ENCODE measurements at places on chromosomes 7 and 10.

DNA sequence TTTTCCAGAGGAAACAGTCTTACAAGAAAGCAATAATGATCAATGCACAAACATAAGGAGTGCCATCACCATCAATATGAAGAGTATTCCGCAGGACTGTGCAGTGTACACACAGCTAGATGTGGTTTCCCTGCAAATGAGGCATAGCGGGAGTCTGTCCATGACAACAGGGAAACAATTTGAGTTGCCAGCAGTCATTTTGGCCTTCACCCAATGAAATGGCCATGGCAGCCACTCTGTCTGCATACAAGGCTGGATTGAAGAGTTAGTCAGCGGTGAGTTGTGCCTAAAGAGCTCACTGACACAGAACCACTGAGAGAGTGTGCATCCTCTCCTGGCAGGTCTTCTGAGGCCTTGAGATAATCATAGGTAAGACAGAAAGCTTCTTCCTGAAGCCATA, 303.3 kb downstream of the IPMK start:
- no peak for DNase-seq

DNA sequence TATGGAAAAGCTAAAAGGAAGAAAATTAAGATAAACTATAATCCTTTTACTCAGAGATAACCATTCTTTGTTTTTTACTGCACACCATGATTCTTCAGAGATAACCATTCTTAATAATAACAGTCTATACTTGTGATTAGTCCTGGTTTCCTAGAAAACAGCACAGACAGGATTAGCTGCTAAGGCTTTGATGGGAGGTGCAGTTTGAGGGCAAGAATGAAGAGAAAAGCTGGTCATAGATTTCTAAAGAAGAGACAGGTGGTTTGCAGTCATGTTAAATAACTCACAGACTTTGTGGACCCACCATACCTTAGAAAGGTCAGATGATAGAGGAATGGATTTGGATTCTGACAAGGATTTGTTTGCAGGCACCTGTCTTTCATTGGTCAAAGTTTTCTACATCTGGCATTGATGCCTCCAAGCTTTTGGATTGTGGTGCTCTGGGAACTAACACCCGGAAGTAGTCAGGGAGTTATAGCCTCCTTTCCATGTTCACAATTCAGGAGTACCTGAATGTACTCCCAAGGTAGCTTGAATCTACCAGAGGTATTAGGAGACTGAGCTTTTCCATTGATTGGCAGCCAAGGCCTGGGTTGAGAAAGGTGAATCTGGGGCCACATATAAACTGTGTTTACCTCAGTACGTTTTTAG, 3.7 kb downstream of the SMC3 start:
- DNase-seq: no peak

GRCh38 chr10:96614515-96614914, 27.7 kb upstream of the TM9SF3 start:
- DNase-seq: no peak

DNA sequence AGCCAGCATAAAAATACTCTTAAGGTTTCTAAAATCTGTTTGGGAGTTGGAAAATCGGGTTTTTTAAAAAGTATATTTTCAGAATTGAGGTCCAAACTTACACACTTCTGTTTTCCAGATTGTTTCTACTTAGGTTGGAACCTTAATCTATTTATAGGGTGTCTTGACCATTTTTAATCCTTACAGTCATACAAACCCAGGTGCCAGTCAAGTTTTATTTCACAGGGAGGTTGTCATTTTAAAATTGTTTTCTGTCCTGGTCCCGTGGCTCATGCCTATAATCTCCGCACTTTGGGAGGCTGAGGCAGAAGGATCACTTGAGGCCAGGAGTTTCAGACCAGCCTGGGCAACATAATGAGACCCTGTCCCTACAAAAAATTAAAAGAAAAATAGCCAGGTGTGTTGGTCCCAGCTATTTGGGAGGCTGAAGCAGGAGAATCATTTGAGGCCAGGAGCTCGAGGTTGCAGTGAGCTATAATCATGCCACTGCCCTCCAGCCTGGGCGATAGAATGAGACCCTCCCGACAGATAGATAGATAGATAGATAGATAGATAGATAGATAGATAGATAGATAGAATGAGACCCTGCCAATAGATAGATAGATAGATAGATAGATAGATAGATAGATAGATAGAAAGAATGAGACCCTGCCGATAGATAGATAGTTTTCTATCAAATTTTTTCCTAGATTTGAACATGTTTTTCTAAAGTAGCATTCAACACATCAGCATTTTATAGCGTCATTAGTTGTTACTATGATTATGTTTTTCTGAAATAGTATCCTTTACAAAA, 47.3 kb upstream of the NCF1 start:
- no peak for DNase-seq

DNA sequence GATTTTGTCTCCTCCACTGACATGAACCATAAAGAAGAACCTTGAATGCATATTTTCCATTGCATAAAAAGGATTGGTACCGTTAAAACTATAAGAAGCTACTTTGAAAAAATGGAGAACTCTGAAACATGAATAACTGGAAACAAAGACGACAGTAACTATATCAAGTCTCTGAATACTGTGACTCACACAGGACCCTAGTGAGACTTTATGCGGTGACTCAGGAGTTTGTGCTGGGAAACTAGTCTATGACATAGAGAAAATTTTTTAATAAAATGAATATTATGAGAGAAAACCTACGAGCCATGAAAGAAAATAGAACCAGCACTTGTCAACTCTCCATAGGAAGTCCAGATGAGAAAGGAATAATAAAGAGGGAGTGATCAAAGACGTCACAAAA, 339.9 kb upstream of the ADARB2 start:
- DNase-seq: no peak

GRCh38 chr10:101478956-101479355, 109.1 kb downstream of the POLL start:
- DNase-seq: no peak

DNA sequence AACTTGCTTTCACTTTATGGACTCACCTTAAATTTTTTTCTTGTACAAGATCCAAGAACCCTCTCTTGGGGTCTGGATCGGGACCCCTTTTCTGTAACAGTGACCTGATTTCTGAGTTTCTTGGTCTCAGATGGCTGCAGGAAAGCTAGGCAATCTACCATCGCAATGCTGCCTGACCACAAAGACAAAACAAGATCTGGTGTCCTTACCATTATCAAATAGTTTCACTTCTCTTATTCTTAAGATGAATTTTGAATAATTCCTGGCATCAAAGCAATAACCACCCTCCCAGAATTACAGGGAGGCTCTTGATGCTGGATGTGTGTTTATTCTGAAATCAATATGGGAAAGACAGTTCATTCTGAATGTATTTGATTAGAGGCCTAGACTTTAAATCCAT, 77.4 kb upstream of the FRMD4A start:
- no peak for DNase-seq

- DNase-seq: peak; percentile 98
Measured at GRCh38 chr7:155166673-155167370, 96.7 kb downstream of the HTR5A start.

- DNase-seq: no peak
Measured at GRCh38 chr10:128776673-128777252, 650.5 kb upstream of the MKI67 start.

GRCh38 chr7:102292813-102293798, 6.4 kb downstream of the SH2B2 start:
- DNase-seq: no peak

GRCh38 chr7:80622541-80622940, 15.9 kb upstream of the CD36 start:
- no peak for DNase-seq

DNA sequence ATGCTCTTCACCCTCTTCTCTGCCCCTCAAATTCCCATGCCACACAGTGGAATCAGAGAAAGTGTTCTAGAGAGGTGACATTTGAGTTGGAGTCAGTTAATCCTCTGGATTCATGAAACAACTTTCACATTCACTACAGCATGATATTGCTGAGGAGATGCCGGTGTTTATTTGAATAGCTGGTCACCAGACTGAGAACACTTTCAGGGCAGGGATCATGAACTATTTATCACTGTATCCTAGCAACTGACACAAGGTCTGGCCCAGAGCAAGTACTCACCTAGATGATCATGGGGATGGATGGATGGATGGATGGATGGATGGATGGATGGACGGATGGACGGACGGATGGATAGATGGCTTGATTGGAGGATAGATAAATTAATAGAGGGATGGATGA, 116.7 kb upstream of the ZMIZ1 start:
- no peak for DNase-seq

DNA sequence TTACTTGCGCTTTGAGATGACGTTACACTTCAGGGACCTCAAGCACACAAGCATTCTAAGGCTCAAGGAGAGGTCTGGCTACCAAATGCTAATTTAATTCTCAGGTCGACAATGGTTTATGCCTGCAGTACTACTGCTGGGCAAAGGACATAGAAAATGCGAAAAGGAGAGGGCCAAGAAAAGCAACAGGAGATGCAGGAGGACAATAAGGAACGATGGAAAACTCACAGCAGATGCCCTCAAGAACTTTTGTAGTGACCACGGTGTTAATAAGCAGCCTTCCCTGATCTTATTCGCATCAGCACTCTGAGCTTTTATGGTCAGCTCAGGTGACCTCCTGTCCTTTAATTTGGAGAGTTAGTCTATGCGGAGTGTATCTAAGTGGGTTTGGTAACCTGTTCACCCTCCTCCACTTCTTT, 146.3 kb downstream of the GPR85 start:
- DNase-seq: no peak

GRCh38 chr7:1974290-1975101, 258.2 kb downstream of the MAD1L1 start:
- no peak for DNase-seq

- DNase-seq: no peak
Measured at GRCh38 chr7:32163141-32163806, 93.1 kb upstream of the PDE1C start.

DNA sequence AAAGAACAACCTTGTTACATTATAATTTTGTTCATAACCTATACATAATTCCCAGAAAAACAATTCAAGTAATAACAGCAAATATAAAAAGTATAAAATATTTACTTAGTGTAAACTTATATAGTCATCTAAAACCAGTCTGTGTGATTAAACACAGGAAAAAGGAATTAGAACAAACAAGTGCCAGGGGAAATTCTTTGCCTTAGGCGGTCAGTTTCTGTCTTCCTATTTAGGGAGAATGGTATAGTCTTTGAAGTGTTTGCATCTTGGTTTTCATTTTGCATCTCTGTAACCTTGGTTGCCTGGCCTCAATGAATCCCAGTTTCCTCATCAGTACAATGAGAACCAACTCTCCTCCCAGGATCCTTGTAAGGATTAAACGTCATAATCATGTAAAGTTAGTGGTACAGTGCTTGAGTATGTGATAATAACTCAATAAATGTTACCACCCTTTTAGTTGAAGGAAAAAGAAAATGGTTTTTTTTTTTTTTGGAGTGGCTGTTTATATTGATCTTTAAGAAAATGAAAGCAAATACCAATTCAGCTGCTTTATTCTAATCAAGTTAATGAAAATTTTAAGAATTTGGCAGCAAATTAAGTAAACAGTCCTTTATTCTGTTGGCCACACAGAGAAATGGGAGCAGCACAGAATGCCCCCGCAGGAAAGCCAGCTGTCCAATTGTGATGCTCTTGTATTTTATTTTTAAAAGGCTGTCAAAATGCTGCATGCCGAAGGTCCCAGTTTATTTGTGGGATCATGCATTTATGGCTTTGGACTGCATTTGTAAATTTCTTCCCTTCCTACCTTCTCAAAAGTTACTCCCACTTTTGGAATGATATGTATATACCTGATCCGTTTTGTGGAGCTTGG, 61.8 kb downstream of the SHH start:
- DNase-seq: no peak

DNA sequence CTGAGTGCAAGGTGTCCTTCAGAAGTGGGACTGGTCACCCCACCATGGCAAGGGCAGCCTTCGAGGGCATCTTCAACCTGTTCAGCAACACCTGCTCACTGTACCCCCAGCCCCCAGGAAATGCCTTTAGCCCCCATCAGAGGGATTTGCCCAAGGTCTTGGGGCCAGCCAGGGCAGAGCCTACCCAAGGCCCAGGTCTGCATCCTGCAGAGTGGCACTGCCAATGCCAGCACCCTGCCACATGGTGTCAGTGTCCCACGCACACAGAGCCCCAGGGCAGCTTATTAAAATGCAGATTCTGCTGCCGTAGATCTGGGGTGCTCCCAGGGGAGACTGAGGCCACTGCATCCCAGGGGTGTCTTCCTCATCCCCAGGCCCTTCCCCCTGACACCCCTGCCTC, 106.2 kb upstream of the KCTD7 start:
- DNase-seq: no peak

GRCh38 chr10:32412499-32412853, 33.5 kb upstream of the CCDC7 start:
- DNase-seq: no peak

- no peak for DNase-seq
Measured at GRCh38 chr10:121862649-121863048, 65.2 kb downstream of the ATE1 start.

DNA sequence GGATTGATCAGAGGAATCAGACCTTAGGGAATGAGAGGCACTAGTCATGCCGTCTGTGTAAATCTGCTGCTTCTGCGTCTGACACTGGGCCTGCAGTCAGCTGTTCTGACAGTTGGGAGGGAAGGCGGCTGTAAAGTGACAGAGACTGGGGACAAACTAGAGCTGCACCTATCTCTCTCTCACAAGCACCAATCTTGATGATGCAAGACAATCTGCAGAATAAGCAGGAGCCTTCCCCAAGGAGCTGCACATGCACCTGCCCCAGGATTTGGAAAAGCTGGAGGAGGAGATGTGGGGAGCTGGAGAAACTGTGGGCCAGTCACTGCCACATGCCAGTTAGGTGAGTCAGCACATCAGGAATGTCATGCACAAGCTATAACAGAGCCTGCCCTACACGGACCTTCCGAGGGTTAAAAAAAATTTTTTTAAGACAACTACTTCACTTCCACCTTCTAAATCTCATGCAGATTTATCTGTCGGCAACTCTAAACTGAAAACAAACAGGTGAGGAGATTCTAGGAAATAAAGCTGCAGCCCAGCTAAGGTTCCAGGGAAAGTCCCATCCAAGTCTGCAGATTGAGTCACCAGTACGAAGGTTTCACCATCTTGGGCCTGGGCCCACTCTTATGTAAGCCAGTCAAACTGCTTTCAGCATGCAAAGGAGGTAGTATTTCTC, 39.2 kb downstream of the ENO4 start:
- peak; percentile 82 for DNase-seq

DNA sequence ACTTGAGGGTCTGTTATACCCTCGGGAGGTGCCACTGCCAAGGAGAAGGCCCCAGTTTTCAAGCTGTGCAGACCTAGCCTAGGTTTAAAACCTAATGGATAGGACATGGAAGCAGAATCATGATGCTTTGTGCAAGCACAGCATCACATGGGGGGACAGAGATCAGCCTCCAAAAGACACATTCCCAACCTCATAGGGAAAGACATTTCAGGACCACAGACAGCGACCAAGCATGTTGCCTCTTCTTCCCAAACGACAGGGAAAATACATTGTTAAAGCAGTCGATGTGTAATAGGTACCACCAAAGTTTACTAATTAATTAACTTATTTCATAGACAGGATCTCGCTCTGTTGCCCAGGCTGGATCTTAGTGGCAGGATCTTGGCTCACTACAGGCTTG, 573.9 kb downstream of the TCERG1L start:
- no peak for DNase-seq
